ENCODE measurements at places on chromosomes 3 and 15. TPM values are rescaled to one million over a fixed set of nuclear protein-coding genes. Genes with fewer than 3 reads are reported as not detected.

The CFAP20DC gene
- 3.2 TPM for polyA plus RNA-seq

The SLC24A5 gene
- polyA plus RNA-seq, result not detected

The PLCL2 gene
- 0.60 TPM for polyA plus RNA-seq

The SAMMSON gene
- polyA plus RNA-seq, result not detected

DNA sequence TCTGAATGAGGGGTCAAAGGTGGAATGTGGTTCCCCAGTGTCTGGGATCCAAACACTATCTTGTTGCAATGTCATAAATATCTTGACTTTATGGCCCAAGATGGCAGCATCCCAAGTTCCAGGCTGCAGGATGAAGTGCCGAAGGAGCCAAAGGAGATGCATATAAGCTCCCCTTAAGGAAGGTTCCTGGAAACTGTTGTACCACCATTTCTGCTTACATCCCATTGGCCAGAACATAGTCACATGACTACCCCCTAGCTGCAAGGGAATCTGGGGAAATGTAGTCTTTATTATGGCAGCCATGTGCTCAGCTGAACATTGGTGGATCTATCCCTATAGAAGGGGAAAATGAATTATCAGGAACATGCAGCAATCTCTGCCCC lies 54.3 kb downstream of the BDH1 start:
- no peak for DNase-seq

GRCh38 chr3:102478160-102478559 lies 43.3 kb downstream of the ZPLD1 start:
- no peak for DNase-seq

DNA sequence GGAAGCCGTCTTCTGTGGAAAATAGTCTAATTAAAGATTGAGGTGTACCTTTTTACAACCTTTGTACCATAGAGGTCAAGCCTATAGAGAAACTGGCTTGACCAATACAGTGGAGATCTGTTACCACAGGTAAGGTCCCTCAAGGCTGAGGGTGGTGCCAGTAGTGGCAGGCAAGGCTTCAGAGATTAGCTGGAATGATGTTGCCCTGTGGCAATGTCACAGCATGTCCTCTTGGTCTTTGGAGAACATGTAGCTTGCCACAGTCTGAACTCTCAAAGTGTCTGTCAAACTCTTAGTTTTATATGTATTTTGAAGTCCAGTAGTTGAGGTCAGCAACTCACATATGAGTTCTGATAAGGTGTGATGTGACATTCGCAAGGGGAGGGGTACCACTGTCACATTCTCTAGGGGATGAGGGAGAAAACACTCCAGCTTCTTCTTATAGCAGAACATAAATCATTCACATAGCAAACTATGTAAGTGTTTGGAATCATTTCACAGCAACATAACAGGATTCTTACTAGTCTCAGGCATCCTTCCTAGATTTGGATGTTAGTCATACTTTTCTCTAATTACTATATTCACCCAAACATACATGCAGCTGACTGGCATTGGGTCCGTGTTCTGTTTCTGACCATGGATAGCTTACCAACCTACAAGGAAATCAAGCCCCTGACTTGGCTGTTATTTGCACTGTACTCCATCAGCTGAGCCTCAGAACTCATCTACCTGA lies 173.6 kb downstream of the UBE2E2 start:
- DNase-seq, result no peak

- DNase-seq, result no peak
Observed at GRCh38 chr3:71393093-71393492, 190.4 kb downstream of the FOXP1 start.

DNA sequence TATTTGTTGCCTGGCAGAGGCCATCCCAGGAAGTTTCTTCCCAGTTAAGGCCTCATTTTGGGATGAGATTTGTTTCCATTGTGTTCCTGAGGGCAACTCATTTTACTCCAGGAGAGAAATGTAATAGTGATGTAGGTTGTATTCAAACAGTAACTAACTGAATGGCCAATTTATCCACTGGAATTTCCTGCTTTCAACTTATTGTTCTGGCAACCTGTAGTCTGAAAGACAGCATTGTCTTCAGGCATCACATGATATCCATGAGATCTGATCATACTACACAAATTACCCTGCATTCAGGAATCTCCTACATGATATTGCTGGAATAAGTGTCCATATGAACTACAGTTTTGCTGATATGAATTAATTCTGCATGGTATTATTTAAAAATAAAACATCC lies 79.5 kb upstream of the FGF7 start:
- DNase-seq, result peak; percentile 13

DNA sequence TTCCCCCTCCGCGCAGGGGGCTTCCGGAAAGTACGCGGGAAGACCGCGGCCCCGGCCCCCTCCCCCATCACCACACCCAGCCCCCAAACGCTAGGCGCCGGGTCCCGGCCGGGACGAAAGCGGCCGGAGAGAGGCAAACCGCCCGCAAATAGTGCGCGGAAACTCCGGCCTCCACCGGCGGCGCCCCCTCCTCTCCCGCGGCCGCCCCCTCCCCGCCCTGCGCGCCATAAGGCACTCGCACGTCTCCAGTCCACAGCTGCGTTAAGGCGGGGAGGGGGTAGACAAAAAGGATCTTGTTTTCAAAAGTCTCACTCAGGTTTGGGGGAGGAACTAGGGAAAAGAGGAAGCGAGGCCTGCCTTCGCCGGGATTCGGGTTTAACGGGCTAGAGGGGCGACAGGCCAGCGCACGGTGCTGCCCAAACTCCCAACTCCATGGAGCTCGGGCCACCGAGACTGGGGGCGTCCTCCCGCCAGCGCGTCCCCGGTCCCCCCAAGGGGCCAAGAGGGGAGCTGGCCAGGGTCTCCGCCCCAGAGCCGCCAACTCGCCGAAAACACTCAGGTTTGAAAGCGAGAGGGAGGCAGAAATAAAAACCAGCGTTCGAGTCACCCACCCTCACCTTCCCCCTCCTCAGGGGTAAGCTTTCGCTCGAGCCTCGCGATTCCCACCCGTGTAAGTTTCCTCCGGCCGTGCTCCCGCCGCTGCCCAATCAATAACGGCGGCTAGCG lies 1.8 kb downstream of the ANP32A start:
- DNase-seq, result peak; percentile 47

- DNase-seq, result no peak
Observed at GRCh38 chr3:127539366-127540060, 51.0 kb downstream of the TPRA1 start.

GRCh38 chr3:196636369-196637349 lies 2.8 kb upstream of the NRROS start:
- no peak for DNase-seq

All from foreskin keratinocyte (primary cell).